ENCODE measurements at places on chromosomes 16 and 17.

GRCh38 chr16:354971-355461 lies 2.5 kb upstream of the AXIN1 start:
- DNase-seq, result peak; percentile 38

GRCh38 chr16:81263470-81264220 lies 25.2 kb downstream of the BCO1 start:
- DNase-seq, result no peak

GRCh38 chr17:70929226-70929625 lies 759.9 kb downstream of the KCNJ2 start:
- DNase-seq, result no peak

GRCh38 chr17:32915245-32915644 lies 12.7 kb upstream of the TMEM98 start:
- no peak for DNase-seq

GRCh38 chr17:54494721-54495715 lies 405.6 kb upstream of the TOM1L1 start:
- DNase-seq, result no peak

DNA sequence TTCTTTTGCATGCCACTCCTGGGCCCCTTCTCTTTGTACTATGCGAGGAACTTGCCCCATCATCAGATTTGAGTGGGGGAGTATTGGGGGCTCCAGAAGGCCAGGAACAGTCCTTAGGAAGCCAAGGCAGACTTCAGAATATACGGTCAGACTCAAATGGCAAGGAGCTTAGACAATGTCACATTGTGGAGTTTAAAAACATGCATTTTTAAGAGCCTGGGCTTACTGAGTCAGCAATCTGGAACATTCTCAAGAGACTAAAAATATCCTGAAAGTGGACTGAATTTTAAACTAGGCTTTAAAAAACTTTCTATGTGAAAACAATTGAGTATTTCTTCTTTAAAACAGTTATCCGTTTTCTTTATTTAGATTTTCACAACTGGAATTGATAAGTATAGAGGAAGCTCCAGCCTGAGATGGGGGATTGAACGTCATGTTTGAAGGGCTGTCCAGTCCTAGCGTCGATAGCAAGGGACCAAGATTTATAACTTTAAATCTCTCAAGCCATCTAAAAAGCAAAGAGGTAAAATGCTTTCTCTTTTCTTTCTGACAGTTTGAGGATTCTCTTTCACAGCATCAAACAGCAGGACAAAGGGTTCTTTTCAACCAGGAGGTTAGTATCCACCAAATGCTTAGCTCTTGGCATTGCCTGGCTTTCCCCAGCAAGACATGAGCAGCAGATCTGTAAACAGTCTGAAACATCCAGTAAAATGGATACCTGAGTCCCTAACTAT lies 45.8 kb upstream of the CDRT4 start:
- DNase-seq, result no peak

DNA sequence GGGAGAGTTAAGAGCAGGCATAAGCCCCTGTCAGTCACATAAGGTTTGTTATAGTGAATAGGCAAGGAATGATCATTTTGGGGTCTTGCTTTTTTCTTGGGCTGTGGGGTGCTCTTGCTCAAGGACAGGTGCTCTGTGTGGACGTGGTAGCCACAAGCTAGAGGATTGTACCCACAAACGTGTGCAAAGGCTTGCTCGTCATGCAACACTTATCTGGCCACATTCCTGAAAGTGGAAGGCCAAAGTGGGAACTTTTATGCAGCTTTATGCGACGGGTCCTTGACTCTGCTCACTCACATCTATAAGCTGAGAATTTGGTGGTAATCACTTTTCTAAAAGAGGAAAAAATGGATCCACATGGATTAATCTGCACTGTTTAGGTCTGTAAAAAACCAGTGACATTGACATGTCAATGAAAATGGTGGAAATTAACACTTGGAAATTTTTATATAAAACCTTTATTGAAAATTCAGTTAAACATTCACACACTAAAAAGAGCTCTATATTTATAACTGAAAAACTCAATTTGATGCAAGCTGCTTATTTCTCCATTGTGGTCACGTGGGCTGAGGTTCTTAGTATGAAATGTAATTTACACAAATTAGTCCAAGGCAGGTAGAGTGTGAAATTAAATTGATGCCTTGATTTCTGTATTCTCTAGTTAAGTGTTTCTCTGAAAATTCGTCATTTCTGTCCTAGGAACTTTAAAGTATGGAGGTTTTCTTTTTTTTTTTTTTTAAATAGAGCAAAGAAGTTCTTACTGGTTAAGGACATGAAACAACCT lies 162.3 kb downstream of the MSI2 start:
- no peak for DNase-seq

DNA sequence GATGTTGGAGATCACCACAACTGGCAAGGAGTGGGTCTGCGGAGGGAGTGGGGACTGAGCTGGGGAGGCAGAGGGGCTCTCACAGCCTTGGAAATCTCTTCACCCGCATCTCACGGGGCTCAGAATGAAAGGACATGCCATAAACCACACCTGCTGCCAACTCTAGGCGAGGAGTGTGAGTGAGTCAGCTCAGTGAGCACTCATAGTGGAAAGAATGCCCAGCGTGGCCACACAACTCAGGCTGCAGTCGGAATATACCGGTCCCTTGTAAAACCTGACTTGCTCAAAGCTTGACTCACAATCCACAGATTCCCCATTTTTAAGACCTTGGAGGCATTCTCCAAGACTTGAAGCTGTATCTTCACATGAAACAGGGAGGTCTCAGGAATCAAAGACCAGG lies 36.7 kb downstream of the STAT5A start:
- no peak for DNase-seq

- DNase-seq, result peak; percentile 30
Observed at GRCh38 chr17:66964930-66965800, 658 bp downstream of the CACNG4 start.

GRCh38 chr17:17485420-17485819 lies 8.6 kb downstream of the MED9 start:
- DNase-seq, result no peak

DNA sequence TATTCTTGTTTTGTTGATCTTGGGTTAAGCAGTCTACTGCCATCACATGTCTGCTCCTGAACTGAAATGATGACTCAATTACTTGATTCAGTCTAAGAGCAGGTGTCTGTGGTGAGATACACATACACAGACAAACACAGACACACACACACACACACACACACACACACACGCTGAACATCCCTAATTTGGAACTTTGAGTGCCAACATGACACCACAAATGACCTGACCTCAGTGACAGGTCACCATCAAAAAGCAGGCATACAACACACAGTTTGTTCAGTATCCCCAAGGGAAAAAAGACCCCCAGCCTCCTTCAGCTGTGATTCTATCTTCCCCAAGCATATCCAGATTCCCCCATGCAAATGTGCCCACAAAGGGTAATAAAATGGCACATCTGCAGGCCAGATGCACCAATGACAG lies 130.1 kb upstream of the TMEM97 start:
- no peak for DNase-seq

DNA sequence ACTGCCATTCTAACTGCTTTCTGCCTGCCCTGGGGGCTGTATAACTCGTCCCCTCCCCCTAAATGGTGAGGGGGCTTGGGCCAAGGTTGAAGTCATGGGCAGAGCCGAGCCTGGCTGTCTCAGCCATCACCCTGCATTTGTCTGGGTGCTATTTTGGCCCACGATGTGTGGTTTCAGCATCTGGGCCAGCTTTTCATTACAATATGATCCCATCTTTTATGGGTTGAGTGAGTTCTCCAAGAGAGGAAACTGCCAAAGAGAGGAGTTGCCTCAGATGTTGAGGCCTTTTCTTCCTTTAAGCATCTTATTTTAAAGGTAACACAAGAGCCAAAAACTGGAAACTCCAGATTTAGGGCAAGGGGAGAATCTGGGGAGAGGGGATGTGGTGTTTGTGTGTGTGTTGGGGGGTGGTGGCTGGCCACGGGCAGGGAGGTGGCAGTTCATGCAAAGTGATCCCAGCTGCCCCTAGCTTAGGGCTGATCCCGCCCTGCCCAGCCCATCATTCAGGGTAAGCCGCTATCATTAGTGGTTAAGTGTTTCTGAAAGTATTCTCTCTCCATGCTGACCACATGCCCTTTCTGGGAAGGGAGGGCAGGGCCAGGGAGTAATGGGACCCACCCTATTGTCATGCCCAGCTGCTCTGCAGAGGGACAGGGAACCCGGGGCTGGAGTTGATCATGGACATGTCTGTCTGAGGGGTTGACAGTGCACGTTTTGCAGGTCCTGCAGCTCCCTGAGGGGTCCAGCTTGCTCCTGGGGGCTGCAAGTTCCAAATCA lies 83.2 kb upstream of the CLEC18A start:
- DNase-seq, result no peak

- DNase-seq, result no peak
Observed at GRCh38 chr16:85103114-85104079, 8.9 kb downstream of the CIBAR2 start.

DNA sequence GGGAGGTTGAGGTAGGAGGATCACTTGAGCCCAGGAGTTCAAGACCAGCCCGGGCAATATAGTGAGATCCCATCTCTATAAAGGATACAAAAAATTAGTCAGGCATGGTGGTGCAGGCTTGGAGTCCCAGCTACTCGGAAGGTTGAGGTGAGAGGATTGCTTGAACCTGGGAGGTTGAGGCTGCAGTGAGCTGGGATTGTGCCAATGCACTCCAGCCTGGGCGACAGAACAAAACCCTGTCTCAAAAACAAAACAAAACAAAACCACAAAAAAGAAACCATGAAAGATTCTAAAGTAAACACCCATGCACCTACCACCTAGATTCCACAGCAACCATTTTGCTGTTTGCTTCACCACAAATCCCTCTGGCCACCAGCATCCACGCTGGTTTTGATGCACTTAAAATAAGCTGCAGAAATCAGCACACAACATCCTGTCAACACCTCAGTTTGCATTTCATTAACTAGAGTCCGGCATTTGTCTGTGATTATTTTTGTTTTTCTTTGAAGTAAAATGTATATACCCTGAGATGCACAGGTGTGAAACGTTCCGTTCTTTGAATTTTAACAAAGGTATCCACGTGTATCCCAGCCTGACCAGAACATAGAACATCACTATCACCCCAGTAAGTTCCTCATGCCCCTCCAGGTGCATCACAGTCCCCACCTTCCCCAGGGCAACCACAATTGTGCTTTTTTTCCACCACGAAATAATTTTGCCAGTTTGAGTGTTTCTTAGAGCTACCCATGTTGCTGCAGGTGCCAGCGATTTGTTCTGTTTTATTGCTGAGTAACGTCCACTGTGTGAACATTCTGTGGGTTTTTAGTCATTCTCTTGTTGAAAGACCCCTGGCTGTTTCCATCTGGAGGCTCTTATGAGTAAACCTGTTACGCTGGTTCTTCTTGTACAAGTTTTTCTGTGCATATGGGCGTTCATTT lies 191.5 kb downstream of the SEC14L1 start:
- no peak for DNase-seq

DNA sequence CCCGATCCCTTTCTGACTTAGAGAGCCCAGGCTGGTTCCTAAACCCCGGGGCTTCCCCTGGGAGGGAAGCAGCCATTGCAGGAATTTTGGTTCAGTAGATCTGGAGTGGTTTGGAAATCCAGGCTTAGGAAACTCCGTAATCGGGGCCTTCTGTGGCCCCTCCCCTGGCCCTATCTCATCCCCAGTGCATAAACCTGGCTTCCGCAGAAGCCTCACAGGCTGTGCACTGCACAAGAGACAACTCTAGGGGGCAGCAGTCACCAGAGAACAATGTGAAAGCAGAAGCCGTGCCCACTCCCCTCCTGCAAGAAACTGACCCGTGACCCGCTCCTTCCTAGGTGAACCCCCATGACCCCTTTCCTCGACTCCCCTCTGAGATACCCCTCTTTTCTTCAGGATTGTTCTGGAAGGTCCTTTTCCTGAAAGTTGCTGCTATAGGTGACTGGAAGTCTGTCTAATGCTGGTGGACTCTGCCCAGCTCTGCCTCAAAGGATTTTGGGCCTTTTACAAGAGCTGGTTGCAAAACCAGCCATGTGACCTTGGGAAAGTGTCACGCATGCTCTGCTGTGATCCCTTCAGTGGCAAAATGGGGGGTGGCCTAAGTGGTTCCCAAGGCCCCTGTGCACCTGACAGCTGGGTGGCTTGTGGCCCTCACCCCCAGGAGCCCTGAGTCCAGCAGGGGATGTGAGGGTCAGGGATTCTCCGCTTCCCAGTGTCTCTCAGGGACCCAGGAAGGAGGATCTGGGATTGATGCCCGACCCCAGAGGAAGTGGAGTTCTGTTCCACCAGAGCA lies 14.4 kb downstream of the GUCY2D start:
- peak; percentile 33 for DNase-seq

DNA sequence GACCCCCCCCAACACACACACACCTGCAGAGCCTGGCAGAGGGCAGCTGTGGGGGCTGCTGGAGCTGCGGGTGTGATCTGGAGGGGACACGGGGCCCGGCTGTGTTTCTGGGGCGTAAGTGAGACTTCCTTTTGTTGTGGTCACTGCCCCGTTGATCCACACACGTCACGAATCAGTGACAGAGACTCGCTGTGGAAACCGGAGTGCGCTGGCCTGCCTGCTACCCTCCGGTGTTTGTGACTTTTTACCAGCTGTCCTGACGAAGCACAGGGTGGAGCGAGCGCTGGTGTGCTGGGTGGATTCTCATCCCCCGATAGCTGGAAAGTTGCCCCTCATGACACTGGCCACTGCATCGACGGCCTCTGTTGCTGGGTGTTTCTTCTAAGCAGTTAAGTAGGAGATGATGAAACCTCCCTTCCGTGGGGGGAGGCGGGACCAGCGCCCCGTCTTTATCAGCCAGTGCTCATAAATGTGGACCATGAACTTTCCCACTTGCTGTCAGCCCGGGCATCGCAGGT lies 2.3 kb downstream of the METRNL start:
- DNase-seq, result no peak

- DNase-seq, result no peak
Observed at GRCh38 chr17:50397919-50398285, 579 bp upstream of the LRRC59 start.

- DNase-seq, result peak; percentile 67
Observed at GRCh38 chr17:1573932-1574696, 11.5 kb upstream of the PITPNA start.

- no peak for DNase-seq
Observed at GRCh38 chr17:9924735-9925191, 19.7 kb upstream of the RCVRN start.

DNA sequence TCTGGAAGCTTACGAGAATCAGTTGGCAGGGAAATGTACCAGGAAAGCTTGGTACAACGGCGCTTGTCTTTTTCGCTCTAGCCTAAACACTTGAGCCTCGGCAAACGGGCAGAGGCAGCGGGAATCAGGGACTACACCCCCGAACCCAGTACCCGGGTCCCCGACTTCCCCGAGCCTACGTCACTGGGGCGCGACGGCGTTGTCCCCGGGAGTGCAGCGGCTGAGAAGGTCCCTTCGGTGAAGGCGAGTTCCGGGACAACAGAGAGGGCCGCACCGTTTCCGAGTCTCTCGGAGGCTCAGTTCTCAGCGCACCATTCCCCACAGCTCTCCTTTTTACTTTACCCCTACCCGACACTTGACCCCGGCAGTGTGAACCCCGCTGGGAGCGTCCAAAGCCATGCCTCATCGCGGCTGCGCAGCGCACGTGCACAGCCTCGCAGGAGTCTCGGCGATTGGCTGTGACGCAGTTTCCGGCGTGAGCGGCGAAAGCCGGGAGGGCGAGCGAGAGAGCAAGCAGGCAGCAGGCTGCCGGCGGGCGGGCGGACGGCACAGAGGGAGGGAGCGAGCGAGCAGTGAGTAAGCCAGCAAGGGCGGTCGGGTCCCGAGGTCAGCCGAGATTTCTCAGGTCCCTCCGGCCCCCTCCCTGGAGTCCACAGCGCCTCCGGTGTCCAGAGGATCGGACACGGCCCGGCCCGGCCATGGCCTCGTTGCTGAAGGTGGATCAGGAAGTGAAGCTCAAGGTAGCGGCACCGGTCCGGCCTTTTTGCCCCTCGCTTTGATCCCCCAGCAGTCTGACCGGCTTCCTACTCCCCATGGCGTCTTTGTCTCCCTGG lies at the start of gene PSME3:
Gene PSME3 (plus strand): TSS at position 464 of the 833 bp plus-strand sequence. CDS start 235 bp downstream, at position 699.
- DNase-seq, result peak; percentile 90

Measured in stimulated activated CD4-positive, alpha-beta T cell treated with anti-CD3 and anti-CD28 coated beads, Interleukin-4, amount 100 ng/mL, for 1 hour (primary cell).